ENCODE measurements at places on chromosomes 2 and 18.

DNA sequence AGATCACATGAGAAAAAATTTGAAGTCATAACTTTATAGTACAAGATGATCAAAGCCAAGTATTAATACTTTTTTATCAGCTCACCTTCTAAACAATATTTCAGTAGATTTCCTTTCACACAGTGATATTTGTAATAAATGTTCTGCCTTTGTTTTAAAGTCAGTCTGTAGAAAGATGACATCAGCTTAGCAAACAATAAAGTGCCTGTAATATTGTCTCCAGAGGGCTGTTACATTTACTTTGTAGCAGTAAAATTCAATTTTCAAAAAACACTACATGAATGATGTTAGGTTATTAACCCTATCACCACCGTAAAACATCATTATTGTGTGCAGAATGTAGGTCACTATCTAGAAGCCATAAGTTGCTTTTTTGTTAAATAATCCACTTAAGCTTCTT is 49.6 kb downstream of the ZEB2 start:
- no peak for DNase-seq

GRCh38 chr2:174066871-174067270 is 101.7 kb upstream of the SP3 start:
- no peak for DNase-seq

GRCh38 chr2:50602636-50603327 is 429.1 kb downstream of the NRXN1 start:
- no peak for DNase-seq

DNA sequence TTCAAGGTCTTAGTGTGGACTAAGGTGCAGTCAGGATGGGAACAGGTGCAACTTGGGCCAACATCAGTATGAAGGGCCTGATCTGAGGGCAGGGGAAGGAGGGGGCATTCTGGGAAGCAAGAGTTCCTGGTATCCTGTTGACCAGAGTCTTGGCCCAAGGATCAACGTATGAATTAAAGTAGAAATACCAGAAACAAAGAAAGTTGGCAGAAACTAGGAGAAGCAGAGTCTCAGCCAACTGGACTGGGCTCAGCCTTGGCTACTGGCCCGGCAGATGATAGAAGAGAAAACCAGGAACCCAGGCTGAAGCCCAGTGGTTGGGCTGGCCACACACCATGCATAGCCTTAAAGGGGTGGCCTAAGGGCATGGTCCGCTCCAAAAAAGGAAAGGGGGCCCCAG is 2.3 kb downstream of the CETN1 start:
- no peak for DNase-seq

DNA sequence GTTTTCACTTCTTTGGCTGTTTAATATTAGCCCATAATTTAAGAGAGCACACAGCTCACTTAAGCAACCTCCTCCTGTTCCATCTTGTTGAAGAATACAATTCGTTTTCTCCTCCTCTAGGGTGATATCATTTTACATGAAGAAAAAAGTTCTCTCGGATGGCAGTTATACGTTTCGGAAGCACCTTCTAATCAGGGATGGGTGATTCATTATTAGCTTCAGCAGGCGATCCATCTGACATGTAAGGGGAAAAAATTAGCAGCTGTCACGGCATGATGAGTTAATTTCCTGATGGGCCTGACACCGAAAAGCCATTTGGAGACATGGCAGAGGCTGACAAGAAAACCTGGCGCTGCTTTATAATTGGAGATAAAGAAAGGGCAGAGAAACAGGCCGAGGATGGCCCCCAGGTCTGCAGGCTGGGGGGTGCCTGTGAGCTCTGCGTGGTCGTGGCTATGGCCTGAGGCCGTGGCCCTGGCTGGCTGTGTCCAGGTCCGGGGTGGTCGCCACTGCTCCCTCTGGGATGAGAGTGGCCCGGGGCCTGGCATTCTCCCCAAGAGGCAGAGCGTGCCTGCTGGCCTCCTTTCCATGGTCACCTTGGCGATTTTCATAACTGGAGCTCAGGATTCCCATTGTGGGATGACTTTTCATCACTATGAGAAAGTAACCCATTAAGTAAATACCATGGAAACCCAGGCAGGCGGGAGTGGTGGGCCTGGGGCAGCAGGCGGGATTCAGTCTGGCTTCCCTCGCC is 140.1 kb downstream of the PTGR3 start:
- no peak for DNase-seq

- DNase-seq = no peak
Observed at GRCh38 chr2:108641756-108642155, 77.5 kb upstream of the RANBP2 start.

DNA sequence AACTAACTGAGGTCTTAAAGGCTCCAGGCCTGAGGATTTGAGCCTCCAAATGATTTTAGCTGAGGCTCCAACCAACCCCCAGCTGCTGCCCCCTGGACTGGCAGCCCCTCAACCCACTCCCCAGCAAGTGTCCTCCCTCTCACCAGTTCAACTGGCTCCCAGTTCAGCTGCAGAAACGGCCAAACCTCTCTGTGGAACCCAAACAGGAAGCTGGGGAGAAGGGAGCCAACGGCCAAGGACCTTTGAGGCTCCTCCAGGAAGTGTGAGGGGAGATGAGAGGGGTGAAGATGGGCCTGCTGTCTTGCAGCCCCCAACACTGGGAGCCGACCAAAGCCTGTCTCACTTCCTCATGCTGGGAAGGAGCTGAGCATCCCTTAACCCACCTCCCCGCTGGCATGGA is 24.9 kb downstream of the ZFP36L2 start:
- no peak for DNase-seq

- no peak for DNase-seq
Observed at GRCh38 chr2:38074764-38075506, 1.0 kb downstream of the CYP1B1 start.

DNA sequence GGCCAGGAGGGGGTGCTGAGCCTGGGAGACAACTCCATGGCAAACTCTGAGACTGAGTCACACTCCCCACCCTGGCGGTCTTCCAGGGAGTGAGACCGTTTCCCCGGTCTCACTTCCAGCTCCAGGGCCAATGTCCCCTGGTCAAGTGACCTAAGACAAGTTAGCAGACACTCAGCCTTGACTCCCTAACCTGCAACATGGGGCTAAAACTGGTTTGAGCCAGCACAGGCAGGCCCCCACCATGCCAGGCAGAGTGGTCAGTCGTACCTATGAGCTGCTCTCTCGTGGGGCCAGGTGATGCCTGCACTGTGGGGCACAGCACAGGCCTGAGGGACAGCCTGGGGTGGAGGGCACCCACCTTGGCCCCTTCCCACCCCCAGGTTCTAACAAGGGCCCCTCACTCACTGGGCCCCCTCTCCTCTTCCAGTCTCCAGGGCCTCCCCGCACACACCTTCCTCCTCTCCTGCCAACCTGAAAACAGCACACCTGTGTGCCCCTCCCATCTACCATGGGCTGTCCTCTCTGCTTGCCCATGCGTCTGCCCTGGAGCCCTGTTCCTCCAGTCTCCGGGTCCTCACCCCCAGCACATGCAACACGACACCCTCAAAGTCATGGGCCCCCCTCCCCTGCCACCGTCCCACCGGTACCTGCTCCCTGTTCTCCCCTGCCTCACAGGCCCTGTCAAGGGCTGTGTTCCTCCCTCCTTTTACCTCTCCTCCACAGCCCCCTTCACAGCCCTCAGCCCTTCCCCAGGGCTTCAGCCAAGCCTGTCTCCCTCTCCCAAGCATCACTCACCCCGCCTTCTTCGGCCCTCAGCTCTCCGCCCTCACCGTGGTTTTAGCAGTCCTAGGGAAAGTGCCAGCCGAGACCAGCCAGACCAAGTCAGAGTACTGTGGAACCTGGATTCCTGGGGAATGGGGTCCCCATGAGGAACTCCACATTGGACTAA is 1.6 kb downstream of the GPR17 start:
- no peak for DNase-seq

DNA sequence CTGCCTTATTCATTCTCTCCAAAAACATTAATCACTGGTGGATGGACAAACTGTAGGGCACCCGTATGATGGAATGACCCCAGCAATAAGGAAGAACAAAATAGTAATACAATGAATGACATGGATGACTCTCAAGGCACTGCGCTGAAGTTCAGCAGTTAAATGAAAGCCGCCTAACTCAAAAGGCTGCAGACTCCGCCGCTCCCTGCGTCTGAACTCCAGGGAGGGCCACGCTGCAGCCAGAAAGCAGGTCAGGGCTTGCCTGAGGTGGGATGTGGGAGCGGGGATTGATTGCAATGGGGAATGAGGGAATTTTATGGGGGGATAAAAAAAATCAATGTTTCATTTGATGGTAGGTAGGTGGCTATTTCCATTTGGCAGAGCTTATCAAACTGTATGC is 86.5 kb upstream of the LAPTM4A start:
- no peak for DNase-seq
